ENCODE measurements at places on chromosomes 6 and 20.

DNA sequence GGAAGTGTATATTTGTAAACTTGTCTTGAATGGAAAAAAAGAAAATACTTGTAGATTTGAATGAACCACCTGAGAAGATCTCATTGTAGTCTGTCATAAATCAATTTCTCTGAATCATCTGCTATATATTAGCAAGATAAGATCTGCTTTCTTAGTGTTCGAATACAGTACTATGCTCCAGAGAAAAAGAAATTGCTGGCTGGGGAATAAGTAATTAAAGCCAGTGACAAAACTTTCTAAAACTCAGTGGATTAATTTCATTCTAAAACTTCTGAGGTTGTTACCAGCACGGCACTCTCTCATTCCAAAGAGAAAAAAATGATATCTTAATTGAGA is 22.4 kb upstream of the MROH8 start:
- no peak overlapping the region for H3K27ac ChIP-seq
- H3K4me1 ChIP-seq: no peaks in the 10 kb centered on the region
- H3K36me3 ChIP-seq: peaks cover 33% of the 10 kb centered on the region
- no peak overlapping the region for H3K4me3 ChIP-seq
- H3K27me3 ChIP-seq: no peaks in the 10 kb centered on the region

DNA sequence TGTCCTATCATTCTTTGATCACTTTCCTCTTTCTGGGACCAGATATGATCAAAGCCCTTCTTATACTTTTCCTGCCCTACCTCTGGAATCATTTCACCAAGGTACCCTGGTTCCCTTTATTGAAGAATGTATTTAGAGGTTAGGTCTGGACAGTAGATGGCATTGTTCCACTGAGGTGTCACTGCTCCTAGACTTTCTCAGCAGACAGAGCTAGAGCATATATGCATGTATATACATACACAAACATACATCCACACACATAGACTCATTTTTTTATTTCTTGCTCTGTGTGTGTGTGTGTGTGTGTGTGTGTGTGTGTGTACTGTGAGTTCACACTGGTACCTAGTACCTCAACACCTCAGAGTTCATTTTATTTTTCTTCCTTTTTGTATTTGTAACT is 40.9 kb downstream of the PTPRA start:
- H3K27ac ChIP-seq: no peak overlapping the region
- H3K4me3 ChIP-seq: no peak overlapping the region
- no peaks in the 10 kb centered on the region for H3K27me3 ChIP-seq
- H3K36me3 ChIP-seq: no peaks in the 10 kb centered on the region
- no peak for DNase-seq
- no peaks in the 10 kb centered on the region for H3K4me1 ChIP-seq

DNA sequence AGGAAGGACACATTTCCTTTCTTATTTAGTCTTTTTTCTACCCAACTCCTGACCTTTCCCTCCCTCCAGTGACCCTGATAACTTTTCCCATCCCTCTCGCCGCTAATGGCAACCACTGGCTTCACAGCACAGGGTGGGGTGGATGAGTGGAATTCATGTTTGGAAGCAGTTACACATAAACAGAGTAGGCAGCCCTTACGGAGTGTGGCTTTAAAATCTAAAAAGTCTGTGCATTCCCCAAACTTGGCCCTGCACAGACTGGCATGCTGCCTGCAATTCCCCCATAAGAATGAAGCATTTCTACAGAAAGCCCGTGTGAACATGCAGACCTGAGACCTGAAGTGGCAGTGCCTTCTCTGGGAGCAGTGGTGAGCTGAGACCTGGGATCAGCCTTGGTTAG is 275.9 kb upstream of the PRND start:
- no peaks in the 10 kb centered on the region for H3K4me1 ChIP-seq
- no peak overlapping the region for H3K4me3 ChIP-seq
- H3K27ac ChIP-seq: no peak overlapping the region
- H3K27me3 ChIP-seq: no peaks in the 10 kb centered on the region

DNA sequence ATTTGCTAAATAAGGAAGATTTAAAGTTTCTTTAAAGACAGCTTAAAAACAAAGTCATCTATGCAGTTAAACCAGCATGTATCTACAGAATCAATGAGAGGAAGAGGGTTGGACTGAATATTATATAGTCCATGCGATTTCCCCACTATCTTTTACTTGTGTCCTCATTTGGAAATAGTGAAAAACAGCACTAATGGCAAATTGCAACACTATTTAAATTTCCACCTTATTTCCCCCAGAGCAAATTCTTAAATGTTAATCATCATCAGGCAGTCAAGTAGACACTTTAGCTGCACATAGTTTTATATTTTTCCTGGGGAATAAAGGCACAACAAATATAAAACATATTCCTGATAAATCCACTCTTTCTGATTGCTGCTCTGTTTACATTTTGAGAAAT is 114.6 kb downstream of the LCA5 start:
- no peaks in the 10 kb centered on the region for H3K27me3 ChIP-seq
- H3K4me3 ChIP-seq: no peak overlapping the region
- no peak overlapping the region for H3K27ac ChIP-seq

DNA sequence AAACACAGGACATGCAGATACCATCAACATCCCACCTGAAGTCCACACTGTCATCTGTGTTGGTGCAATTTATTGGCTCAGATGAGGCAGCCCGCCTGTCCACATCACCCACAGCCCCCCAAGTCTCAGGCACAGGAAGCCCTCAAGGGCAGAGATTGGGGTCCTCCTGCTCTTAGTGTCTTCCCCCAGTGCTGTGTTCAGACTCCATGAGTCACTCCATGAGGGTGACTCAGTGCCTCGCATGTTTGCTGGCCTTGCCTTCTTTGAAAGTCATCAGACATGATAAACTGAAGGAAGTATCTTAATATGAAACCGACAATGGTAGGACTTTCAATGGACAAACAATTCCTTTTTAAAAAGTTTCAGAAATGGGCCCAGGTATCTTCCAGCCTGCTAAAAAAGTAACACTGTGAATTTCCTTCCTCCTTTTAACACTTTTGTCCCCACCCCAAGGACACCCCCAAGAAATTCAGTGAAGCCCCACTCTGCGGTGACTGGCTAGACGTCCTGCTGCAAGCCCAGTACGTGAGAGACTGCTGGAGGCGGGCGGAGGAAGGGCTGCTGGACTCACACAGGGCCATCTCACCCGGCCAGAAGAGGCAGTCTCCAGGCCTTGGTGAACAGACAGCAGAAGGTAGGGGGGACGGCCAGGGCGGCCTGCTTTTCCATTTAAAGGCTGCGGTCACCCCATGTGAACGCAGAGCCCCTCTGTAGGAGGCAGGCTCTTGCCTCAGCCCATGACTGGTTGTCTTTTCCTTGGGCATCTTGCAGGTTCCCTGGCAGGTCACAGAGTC is 43.0 kb upstream of the KCNK16 start:
- peaks cover 2% of the 10 kb centered on the region for H3K4me1 ChIP-seq
- no peak overlapping the region for H3K4me3 ChIP-seq
- no peaks in the 10 kb centered on the region for H3K27me3 ChIP-seq
- no peaks in the 10 kb centered on the region for H3K36me3 ChIP-seq
- no peak overlapping the region for H3K27ac ChIP-seq

Measured in iPS DF 6.9 (cell line).